ENCODE measurements at places on chromosomes 2 and 18.

GRCh38 chr18:75422341-75422910 lies 5.1 kb downstream of the SMIM21 start:
- DNase-seq: no peak

GRCh38 chr18:64799376-64799775 lies 650.5 kb upstream of the LINC00305 start:
- no peak for DNase-seq

DNA sequence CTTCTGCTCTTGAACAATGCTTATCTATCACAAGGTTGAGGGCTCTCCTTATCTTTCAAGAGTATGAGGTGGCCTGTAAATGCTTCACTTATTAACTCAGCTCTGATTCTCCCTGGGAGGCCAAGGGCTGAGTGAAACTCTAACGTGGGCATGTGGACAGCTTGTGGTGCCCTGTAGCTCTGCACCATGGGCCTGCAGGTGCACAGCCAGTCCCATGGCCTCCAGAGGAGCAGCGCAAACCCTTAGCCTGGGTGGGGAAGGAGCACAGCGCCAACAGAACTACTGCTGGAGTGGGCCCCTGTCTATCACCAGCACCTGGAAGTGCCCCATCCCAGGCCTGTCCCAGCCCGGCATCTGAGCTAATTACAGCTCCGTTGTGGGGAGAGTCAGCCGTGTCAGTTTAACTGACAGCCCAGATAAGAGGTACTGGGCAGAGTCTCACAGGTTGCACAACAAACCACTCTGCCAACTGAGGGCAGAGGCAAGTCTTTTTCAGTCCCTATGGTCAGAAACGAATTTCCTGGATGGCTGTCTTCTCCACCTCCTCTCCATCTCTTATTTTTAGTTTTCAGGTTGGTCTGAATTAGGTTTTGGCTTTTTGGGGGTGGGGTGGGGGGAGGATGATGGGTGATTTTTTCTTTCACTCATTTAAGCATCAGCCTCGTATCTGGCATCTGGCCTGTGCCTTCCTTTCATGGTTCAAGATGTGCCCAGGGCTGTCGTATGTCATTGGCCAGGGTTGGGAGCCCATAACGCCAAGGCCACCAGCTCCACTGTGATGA lies 219.5 kb downstream of the BCL2 start:
- DNase-seq: no peak

GRCh38 chr2:119441376-119442225 lies 9.9 kb downstream of the TMEM37 start:
- DNase-seq: no peak

GRCh38 chr18:26813043-26813442 lies 52.5 kb downstream of the AQP4 start:
- peak; percentile 30 for DNase-seq

DNA sequence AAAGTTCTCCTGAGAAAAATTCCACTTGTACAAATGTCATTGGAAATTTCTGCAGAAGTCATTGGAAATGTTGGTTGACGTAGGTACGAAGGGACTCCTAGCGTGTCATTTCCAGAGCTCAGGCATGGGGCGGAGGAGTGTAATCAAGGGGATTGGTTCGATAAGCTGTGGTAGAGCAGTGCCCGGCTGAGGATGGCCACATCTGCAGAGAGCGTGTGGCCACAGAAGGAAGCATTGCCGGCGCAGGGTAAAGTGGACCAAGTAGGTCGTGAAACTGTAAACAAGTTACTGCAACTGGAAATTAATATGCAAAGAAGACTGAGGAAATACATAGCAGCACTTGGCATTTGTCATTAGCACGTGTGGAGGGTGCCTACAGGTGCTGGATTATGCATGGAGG lies 101.8 kb downstream of the DGKD start:
- DNase-seq: no peak

DNA sequence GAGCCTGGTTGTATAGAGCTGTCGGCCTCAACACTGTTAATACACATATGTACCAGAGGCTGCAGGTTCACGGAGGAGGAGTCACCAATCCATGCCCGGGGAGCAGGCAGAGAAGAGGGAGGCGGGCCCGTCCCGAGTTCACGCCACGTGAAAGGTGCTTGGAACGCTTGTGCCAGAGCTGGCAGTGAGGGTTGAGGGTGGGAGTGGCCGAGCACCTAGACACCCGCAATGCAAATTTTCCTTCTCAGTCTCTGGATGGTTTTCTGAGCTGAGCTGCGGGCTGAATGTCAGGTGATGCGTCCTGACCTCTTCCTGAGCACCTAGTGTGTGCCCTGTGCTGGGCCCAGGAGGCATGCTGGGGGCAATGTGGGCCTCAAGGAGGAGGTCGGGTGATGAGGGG lies 52.2 kb downstream of the ODC1 start:
- DNase-seq: no peak

- no peak for DNase-seq
Measured at GRCh38 chr2:55309446-55309845, 40.4 kb upstream of the MTIF2 start.

DNA sequence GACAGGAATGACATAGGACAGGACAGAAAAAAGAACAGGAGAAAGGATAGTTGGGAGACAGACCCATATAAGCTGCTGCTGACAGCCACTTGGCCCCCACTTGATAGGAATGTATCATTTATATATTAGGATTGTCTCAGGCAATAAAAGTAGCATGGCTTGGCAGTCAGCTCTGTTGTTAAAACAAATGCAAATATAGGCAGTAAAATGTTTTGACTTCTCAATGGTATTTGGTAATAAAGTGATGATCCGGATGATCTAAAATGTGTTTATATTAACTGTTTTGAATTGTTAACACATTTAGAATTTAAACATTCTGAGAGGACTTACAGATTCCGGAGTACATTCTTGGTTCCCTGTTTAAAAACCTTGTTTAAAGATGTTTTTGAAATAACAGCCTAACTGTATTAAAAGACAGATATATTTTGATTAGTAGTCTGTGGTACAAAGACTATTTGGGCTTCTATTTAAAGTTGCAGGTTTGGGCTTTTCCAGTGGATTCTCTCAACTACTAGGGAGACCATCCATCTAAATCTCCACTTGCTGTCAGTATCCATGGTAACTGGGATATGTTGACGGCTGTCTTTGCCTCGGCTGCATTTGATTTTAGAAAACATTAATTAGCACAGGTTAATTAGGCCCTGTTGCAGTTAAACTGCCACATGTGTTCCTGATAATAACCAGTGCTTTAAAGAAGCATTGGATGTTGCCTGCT lies 147.6 kb downstream of the ESCO1 start:
- no peak for DNase-seq

DNA sequence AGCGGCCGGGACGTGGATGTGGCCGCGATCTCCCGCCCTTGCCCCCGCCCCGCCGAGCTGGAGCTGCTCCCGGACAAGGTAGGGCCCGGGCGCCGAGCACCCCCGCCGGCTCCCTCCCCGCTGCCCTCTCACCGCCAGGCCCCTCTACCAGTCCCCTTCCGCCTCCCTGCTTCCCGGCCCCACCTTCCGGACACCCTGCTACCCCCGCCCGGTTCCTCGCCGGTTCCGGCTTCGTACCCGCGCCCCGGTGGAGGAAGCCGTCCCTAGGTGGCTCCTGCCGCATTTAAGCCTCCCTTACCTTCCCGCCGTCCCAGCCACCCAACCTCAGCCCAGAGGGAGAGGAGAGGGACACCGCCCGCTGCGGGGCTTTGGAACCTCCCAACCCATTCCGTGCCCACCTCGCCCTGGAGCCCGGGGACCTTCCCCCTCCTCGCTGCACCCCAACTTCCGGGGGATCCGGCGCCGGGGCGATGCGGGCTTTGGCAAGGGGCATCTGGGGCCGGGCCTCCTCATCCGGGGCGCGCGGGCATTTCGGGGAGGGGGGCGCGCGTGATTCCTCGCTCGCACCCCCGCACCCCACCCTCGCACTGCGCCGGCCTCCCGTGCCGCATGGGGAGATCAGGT lies 475 bp downstream of the B3GNT2 start:
- no peak for DNase-seq

GRCh38 chr2:139631966-139632365 lies 851.8 kb upstream of the NXPH2 start:
- no peak for DNase-seq

DNA sequence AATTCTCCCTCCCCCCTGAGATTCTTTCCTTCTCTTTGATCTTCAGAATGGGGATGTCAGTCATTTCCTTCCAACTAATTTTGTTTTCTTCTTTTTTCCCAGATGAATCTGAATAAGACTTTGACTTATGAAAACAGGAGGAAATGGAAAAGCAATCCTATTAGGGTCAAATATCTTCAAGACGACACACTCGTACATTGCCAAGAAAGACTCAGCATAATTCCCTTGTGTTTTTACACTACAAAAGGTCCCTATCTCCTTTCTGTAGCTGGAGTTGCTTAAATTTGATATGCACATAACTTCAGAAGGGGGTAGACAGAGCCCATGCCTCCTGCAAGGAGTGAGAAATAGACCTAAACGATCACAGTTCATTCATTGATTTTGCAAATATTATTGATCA lies 230.3 kb upstream of the RBBP8 start:
- DNase-seq: no peak

DNA sequence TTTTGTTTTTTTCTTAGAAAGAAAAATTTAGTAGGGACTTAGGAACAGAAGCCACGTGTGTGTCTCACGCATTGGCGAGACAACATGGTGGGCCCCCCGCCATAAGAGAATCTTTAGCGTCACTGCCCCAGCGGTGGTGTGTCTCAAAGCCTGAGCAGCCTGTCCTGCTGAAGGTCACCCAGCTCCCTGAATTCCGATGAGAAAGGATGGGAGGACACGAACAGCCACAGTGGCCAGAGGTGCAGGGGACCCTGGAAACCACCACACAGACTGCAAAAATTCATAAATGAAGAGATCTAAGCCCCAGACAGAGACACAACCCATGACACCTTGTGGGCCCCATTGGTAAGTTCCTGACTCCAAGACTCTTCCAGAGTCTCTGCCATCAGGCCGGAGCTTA lies 266.1 kb upstream of the RAB6C start:
- no peak for DNase-seq

DNA sequence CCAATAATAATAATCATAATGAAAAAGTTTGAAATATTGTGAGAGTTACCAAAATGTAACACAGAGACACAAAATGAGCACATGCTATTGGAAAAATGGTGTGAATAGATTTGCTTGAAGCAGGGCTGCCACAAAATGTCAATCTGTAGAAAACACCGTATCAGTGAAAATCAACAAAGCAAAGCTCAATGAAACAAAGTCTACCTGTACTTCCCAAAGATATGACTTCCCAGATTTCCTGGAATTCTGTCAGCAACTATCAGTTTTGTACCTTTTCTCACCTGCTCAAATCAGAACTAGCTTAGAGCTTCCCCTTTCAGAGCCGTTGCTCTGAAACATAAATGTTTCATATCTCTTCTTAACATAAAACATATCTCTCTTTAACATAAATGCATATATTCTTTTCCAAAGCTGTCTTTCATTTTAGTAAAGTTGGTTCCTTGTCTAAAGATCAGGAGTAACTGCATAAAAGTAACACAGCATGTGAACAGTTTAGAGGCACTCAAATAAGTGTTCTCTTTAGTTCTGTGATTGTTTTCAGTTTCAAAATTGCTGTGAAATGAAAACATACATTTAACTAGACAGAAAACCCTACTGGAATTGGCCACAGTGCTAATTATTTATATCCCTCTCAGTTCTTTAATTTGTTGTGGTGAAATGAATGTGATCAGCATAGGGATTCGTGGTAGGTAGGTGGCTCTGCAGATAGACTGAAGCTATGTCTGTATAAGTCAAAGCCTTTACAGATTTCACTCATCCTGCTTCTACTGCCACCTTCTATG lies 262.5 kb downstream of the KCNJ3 start:
- DNase-seq: no peak

DNA sequence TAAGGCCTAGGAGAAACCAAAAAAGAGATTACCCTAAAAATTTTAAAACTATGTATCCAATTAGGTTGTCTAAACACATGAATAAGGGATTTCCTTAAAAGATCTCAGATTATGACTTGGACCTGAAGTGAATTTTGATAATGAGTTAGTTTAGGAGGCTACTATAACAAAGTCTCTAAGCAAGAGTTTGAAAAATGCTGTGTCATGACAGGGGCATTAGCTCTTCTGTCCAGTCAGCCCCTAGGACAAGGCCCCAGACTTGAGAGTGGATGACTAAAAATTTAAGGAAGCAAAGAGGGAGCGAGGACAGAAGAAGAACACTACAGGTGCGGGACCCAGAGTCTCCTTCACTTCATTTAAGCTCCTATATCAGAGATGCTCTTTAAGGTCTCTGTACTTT lies 135.9 kb downstream of the DTNB start:
- DNase-seq: no peak

- DNase-seq: no peak
Measured at GRCh38 chr2:208099682-208100470, 24.4 kb downstream of the CRYGD start.

DNA sequence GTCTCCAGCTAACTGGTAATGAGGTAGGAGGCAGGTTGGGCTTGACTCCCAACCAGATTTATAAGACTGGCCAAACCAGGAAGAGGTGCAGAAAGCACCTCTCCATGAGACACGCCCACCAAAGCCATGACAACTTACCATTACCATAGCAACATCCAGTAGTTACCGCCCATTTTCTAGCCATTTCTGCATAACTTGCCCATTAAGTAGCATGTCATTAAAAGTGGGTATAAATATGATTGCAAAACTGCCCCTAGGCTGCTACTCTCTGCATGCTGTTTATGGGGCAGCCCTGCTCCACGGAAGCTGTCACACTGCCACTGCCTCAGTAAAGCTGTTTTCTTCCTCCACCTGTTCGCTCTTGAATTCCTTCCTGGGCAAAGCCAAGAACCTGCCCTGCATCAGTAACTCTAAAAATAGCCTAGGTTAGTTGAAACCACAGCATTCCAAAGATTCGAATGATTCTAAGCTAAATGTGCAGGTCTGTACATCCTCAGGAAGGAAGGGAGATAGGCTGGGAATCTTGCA lies 131.9 kb downstream of the ATL2 start:
- DNase-seq: no peak

GRCh38 chr2:220373878-220374277 lies 746.4 kb downstream of the SLC4A3 start:
- DNase-seq: no peak

DNA sequence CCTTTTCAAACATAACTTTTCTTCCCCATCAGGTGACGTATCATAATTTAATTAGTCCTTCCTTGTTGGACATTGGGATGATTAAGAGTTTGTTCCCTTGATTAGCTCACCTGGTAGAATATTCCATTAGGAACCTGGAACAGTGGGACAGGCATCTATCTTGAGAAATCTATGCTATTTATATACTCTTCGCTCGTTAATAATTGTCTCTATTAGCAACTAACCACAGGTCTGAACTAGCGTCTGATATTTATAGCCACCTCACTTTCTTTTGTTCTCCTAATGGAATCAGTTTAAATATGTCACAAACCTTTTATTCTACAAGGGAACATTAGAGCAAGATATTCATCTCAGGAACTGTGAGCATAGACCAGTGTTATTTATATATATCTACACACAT lies 79.8 kb downstream of the MAPK4 start:
- DNase-seq: no peak

DNA sequence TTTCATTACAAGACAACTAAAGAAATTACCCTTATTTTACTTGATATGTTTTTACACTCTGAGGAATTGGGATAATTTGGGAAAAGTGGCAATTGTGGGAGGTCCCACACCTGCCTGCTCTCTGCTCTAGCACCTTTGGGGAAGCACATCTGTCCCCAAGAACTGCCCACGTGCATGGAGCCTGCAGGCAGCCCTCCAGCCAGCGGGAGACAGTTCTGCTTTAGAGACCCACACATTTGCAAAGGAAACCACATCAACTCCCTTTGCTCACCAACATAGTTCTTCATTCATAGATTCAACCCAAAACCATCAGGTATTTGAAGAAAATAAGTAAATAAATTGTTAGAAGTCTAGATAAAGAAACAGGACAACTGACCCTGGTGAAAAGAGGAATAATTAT lies 239.9 kb upstream of the ID2 start:
- DNase-seq: no peak

- DNase-seq: no peak
Measured at GRCh38 chr2:145755019-145755837, 1235.3 kb upstream of the ZEB2 start.
